ENCODE measurements at places on chromosomes 3 and 15.

- H3K4me1 ChIP-seq = no peaks in the 10 kb centered on the region
- no peak overlapping the region for H3K27ac ChIP-seq
- H3K27me3 ChIP-seq = no peaks in the 10 kb centered on the region
- DNase-seq = no peak
- no peak overlapping the region for H3K4me3 ChIP-seq
These were observed 107.9 kb downstream of the FMN1 start for GRCh38 chr15:33086500-33087121.

GRCh38 chr15:92034227-92034626 is 180.7 kb downstream of the SLCO3A1 start:
- H3K36me3 ChIP-seq = no peaks in the 10 kb centered on the region
- no peak for DNase-seq
- peaks cover 6% of the 10 kb centered on the region for H3K4me1 ChIP-seq
- H3K27me3 ChIP-seq = no peaks in the 10 kb centered on the region

DNA sequence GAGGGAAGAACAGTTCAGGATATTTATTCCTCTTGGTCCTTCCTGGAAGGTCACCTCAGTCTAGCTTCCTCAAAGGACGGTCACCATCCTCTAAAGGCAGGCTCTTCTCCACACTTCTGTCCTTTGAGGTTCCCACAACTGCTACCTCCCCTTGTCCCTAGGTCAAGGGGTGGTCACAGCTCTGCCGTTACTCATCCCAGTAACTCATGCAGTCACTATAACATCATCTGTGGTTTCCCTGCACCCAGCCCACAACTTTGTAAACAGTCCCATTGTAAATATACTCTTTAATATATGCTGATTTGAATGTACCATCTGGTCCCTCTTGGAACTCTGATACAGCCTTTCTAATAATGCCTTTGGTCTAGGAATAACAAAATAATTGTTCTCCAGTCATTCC is 887.4 kb downstream of the FHIT start:
- no peak overlapping the region for H3K27ac ChIP-seq
- no peaks in the 10 kb centered on the region for H3K36me3 ChIP-seq
- no peaks in the 10 kb centered on the region for H3K4me1 ChIP-seq
- no peaks in the 10 kb centered on the region for H3K27me3 ChIP-seq

GRCh38 chr3:192887701-192888100 is 30.0 kb downstream of the MB21D2 start:
- H3K4me3 ChIP-seq = no peak overlapping the region
- no peaks in the 10 kb centered on the region for H3K36me3 ChIP-seq
- DNase-seq = no peak
- H3K4me1 ChIP-seq = peaks cover 4% of the 10 kb centered on the region
- H3K27ac ChIP-seq = no peak overlapping the region

DNA sequence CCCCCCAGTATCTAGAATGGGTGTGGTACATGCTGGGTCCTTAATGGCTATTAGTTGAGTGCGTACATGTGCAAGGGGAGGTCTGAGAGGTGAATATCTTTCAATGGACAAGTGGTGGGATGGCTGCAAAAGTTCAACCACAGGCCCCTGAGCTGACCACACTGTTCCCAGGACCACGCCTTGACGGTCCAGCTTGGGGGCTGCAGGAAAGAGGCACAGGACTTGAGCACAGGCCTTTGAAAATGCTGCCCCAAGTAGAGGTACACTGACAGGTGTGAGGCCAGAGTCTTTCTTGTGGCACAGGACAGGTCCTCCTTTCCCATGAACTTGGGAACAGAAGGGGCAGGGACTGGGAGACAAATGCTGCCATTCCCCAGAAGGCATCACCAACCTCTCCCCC is 24.0 kb downstream of the AMOTL2 start:
- H3K36me3 ChIP-seq = no peaks in the 10 kb centered on the region
- peaks cover 2% of the 10 kb centered on the region for H3K4me1 ChIP-seq

GRCh38 chr3:25785826-25786225 is 2.6 kb upstream of the NGLY1 start:
- DNase-seq = no peak
- no peaks in the 10 kb centered on the region for H3K27me3 ChIP-seq
- H3K4me1 ChIP-seq = peaks cover 5% of the 10 kb centered on the region
- H3K4me3 ChIP-seq = no peak overlapping the region
- no peaks in the 10 kb centered on the region for H3K36me3 ChIP-seq
- H3K27ac ChIP-seq = no peak overlapping the region

DNA sequence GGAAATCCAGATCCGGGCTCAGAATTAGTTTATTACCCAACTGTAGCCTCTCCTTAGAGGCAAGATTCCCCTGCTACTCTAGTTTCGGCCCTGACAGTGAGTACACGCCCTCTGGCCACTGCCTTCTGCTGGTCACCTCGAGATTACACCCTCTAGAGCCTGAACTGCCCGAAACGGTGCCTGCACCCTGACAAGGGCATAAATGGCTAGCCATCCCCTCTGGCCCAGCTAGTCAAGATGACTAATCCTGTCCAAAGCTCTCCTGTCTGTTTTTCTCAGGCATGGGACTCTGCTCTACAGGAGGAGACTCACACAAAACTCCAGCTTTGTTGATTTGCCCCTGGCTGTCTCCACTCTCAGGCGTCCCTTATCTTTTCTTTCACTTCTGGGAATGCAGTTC is 150.5 kb upstream of the UBE2E2 start:
- H3K36me3 ChIP-seq = no peaks in the 10 kb centered on the region
- no peak overlapping the region for H3K27ac ChIP-seq
- H3K4me3 ChIP-seq = no peak overlapping the region
- H3K4me1 ChIP-seq = no peaks in the 10 kb centered on the region
- no peak for DNase-seq

GRCh38 chr15:56351353-56351752 is 13.9 kb upstream of the TEX9 start:
- H3K4me3 ChIP-seq = no peak overlapping the region
- H3K4me1 ChIP-seq = no peaks in the 10 kb centered on the region
- H3K27ac ChIP-seq = no peak overlapping the region
- H3K27me3 ChIP-seq = no peaks in the 10 kb centered on the region
- H3K36me3 ChIP-seq = no peaks in the 10 kb centered on the region

GRCh38 chr3:15086263-15086662 is 12.7 kb downstream of the RBSN start:
- no peak overlapping the region for H3K4me3 ChIP-seq
- H3K27ac ChIP-seq = no peak overlapping the region
- no peaks in the 10 kb centered on the region for H3K36me3 ChIP-seq
- no peaks in the 10 kb centered on the region for H3K27me3 ChIP-seq
- DNase-seq = no peak

GRCh38 chr3:110955301-110955880 is 116.2 kb upstream of the NECTIN3 start:
- H3K27me3 ChIP-seq = no peaks in the 10 kb centered on the region
- no peak overlapping the region for H3K4me3 ChIP-seq
- H3K27ac ChIP-seq = no peak overlapping the region
- no peak for DNase-seq
- H3K36me3 ChIP-seq = no peaks in the 10 kb centered on the region
- H3K4me1 ChIP-seq = no peaks in the 10 kb centered on the region

DNA sequence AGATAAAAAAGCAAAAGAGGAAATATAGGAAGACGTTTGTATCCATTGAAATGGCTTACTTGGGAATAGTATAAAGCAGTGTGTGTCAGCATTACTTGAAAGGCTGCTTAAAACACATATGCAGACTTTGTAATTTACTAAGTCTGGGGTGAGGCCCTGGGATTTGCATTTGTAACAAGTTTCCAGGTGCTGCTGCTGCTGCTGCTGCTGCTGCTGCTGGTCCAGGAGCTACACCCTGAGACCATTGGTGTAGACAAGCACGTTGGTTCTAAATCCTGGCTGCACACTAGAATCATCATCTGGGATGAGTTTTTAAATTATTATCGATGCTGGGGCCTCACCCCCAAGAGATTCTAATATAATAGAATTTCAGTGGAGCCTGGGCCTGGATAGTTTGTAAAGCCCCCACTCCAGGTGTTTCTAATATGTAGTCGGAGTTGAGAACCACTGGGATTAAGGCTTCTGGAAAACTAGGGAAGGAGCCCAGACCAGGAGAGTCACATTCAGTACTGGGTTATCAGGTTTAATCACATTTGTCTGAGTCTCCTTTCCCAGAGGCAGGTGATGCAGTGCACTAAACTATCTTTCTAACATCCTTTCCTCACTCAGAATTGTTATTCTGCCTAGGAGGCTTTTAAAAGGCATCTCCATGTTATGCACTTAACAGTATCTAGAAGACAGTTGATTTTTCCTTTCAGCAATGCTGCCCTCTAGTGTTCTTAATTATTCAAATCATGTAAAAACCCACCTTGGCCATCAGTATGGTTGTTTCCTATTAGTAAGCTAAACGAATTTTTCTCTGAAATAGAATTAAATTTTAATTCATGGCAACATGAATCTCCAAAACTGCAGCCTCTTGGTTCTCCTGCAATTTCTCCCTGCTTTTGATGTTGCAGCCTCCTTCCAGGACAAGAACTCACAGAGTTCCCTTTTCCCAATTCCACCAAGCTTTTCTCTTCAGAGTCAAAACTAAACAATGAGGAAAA is 45.4 kb downstream of the SSR3 start:
- H3K4me3 ChIP-seq = no peak overlapping the region
- H3K27ac ChIP-seq = no peak overlapping the region
- H3K27me3 ChIP-seq = no peaks in the 10 kb centered on the region
- no peaks in the 10 kb centered on the region for H3K4me1 ChIP-seq
- DNase-seq = no peak
- no peaks in the 10 kb centered on the region for H3K36me3 ChIP-seq

DNA sequence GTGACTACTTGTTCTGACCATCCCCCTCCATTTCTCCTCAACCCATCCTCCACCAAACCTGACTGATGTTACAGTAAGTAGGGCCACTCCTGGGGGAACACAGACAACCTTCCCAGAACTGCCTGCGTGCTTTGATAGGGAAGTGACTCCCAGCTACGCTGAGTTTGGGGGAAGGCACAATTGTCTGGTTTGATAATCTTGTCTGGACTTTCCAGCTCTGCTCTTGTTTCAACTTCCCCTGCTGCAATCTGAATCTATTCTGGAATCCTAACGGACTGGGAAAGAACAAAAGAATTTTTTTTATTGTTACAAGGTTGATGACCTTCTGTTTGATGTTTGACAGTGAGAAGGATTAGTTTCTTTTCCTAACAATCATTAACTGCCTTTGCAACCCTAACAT is 895.6 kb downstream of the ROBO1 start:
- no peak overlapping the region for H3K4me3 ChIP-seq
- no peaks in the 10 kb centered on the region for H3K27me3 ChIP-seq
- DNase-seq = no peak
- H3K36me3 ChIP-seq = no peaks in the 10 kb centered on the region
- H3K4me1 ChIP-seq = no peaks in the 10 kb centered on the region
- no peak overlapping the region for H3K27ac ChIP-seq

DNA sequence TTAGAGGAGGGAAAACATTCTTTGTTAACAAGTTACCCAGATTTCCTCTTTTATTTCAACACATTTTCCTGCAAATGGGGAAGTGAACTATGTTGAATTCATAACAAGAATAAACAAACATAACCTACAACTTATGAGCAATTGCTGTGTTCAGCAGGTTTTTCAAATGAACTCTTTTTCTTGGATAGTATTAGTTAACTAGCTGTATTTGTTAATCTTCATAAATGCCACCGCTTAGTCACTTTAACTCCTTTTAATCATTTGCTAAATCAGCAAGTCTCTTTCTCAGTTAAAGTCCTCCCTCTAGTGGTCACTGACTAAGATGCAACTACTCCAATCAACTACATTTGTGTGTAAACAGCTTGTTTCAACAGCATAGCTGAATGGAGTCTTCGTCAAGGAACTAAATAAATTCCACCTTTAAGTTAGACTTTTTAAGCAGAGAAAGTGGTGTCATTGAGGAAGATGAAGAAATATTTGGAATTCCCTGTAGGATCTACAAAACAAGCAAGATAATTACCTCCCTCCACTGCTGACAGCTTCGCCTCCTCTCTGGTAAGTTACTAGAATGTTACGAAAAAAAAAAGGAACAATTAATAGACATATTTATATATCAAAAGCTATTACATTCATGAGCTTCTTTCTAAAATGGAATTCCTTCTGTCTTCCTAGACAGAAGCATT is 1122.0 kb downstream of the ROBO1 start:
- H3K27ac ChIP-seq = no peak overlapping the region
- no peaks in the 10 kb centered on the region for H3K27me3 ChIP-seq
- H3K4me1 ChIP-seq = no peaks in the 10 kb centered on the region
- DNase-seq = no peak
- no peak overlapping the region for H3K4me3 ChIP-seq
- no peaks in the 10 kb centered on the region for H3K36me3 ChIP-seq

DNA sequence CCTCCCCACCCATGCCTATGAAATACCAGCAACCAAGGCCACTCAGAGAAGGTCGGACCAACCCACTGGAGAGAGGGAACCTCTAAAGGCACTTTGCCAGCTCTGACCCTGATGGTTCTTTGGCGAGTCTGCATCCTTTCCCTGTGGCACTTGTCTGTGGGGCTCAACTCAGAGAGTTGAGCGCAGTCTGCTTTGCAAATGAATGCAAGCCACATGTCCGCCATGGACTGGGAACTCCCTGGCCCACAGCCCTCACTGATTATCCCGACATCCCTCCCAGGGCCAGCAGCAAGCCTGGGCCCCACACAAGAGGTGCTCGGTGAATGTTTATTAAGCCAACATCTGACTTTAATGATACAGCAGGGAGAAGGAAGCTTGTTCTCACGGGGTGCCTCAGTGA is 55.5 kb upstream of the HES1 start:
- H3K36me3 ChIP-seq = no peaks in the 10 kb centered on the region
- no peak overlapping the region for H3K27ac ChIP-seq
- peaks cover 5% of the 10 kb centered on the region for H3K4me1 ChIP-seq

DNA sequence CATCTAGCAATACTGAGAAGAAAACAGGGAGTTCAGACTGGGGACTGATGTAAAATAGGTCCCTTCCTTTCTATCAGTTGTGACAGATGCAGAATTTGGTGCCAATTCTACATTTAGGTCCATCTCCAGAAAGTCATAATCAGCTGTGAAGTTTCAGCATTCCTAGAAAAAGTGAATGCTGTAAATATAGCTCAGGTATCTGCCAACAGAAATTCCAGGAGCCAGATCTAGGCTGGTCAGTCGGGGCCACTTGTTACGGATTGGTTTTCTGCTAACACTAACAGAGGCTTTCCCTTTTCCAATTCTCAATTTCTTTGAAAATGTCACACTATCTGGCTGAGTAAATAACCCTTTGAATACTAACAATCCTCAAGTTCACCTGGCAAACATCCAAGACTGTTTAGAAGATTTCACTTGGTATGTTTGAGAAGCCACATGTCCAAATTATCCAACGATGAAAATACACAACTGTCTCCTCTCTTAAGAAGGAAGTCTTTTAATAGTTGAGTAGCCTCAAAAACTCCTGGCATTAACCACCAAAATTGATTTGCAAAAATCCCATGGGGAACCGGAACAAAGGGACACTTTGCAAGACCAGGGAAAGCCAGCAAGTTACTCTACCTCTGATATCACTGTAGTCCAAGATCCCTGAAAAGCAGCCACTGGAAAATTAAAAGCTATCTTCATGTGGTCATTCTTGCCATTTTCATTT is 222.3 kb downstream of the ZMAT3 start:
- H3K36me3 ChIP-seq = no peaks in the 10 kb centered on the region
- H3K4me3 ChIP-seq = no peak overlapping the region
- no peak overlapping the region for H3K27ac ChIP-seq
- no peak for DNase-seq

GRCh38 chr3:170714122-170714521 is 128.2 kb upstream of the SLC7A14 start:
- H3K4me1 ChIP-seq = peaks cover 1% of the 10 kb centered on the region
- no peak for DNase-seq
- H3K4me3 ChIP-seq = no peak overlapping the region
- H3K36me3 ChIP-seq = no peaks in the 10 kb centered on the region
- no peak overlapping the region for H3K27ac ChIP-seq

GRCh38 chr3:170180079-170180907 is 1.2 kb downstream of the PHC3 start:
- H3K4me1 ChIP-seq = peaks cover 4% of the 10 kb centered on the region
- H3K27me3 ChIP-seq = no peaks in the 10 kb centered on the region
- H3K4me3 ChIP-seq = peak overlapping the region; percentile 75

GRCh38 chr3:156189927-156190326 is 69.5 kb downstream of the KCNAB1 start:
- H3K27ac ChIP-seq = no peak overlapping the region
- H3K36me3 ChIP-seq = no peaks in the 10 kb centered on the region
- no peak for DNase-seq
- no peaks in the 10 kb centered on the region for H3K27me3 ChIP-seq
